ENCODE measurements at places on chromosomes 4 and X. TPM values are rescaled to one million over a fixed set of nuclear protein-coding genes. Genes with fewer than 3 reads are reported as not detected.

ALAS2 gene
- not detected for total RNA-seq

NSG1 gene
- 95.3 TPM for total RNA-seq

NWD2 gene
- total RNA-seq: not detected

NONO gene
- total RNA-seq: 235 TPM

PDGFRA gene
- 240 TPM for total RNA-seq

PLXNA3 gene
- 16.4 TPM for total RNA-seq

ADH5 gene
- total RNA-seq: 145 TPM

ZNF141 gene
- 4.5 TPM for total RNA-seq

BANK1 gene
- 0.32 TPM for total RNA-seq

LRIT3 gene
- total RNA-seq: not detected

CLGN gene
- total RNA-seq: not detected

CTAG1B gene
- total RNA-seq: not detected

All from cardiac atrium fibroblast (primary cell).